Left lobe of liver (tissue), 2 donors: ENCODE measurements at places on chromosomes 16 and 17.

DNA sequence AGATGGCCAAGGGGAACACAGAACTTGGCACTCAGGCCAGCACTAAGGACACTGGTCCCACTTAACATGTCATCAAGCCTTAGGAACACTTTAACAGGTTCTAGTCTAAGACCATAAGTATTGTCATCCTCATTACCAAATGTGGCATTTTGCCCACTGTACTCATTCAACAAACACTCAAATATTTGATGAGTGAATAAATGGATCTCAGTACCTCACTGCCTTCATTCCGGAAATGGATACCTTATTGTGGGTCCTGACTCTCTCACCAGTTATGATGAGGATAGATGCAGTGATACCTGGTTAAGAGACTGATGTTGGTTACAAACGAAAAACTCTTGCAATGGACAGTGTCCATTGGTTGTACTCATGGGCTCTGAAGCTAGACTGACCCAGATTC is 455.2 kb upstream of the DYNLRB2 start:
- DNase-seq: no peak

- DNase-seq: peak; percentile 50
These were observed 45.0 kb upstream of the NACA2 start for GRCh38 chr17:61635913-61636432.

GRCh38 chr17:2416010-2416734 is 15.3 kb upstream of the MNT start:
- DNase-seq: peak; percentile 85

GRCh38 chr16:30069611-30070462 is 4.3 kb downstream of the ALDOA start:
- DNase-seq: no peak

DNA sequence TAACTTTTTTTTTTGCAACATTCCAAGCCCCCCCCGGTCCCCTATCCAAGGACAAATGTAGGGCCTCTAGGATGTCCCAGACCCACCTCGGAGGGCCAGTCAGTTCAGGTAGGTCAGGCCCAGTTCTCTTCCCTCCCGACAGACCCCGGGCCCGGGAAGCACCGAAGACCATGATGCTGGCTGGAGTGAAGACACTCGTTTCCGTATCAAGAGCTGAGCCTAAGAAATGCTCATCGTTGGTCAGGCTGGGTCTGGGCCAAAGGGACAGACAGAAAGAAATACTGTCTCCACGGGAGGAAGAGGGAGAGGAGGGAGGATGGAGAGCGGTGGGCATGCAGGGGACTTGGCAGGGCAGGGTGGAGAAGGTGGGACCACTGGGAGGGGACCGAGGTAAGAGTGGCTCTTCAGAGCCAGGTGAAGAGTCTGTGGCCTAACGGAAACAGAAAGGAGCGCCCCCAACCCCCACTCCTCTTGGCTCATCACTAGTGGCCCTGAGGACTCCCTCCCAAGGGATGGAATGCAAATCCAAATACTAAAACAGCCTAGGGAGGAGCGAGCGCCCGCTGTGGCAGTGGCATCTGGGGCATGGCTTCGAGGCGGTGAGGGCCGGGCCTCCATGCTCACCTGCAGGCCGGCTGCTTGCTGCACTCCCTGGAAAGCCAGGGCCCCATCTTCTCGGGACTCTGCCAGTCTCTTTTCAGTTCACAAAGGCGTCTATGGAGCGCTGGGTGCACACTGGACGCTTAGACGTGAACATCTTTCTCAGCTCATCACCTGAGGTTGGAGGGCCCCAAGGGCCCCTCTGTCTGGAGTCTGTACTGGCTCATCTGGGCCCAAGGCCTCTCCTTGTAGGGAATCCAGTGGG is 1.7 kb upstream of the ROGDI start:
- no peak for DNase-seq

DNA sequence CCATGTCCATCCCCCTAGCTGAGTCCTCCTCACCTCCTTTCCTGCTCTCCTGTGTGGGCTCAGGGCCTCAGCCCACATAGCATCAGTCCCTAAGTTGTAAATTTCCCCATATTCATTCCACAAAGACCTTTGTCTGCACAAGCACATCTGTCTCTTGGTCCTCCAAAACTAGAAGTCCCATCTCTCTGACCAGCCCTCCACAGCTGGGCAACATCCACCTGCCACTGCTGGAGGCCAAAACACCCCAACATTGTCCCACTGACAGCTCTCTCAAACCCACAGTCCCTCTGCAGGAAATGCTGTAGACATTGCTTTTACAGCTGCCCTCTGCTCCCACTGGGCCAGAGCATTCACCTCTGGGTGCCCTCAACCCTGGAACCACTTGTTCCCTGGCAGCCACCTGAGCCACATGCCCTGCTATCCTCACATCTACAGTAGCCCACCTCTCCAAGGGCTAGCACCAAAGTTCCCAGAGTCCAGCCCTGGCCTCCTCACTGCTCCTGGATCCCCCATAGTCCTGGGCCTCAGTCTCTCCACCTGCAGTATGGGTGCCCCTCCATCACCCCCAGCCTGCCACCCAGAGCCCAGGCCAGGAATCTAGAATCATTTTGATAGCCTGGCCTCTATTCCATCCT is 1722.7 kb downstream of the TP53TG3F start:
- no peak for DNase-seq

GRCh38 chr16:4067262-4068001 is 48.8 kb downstream of the ADCY9 start:
- DNase-seq: no peak

DNA sequence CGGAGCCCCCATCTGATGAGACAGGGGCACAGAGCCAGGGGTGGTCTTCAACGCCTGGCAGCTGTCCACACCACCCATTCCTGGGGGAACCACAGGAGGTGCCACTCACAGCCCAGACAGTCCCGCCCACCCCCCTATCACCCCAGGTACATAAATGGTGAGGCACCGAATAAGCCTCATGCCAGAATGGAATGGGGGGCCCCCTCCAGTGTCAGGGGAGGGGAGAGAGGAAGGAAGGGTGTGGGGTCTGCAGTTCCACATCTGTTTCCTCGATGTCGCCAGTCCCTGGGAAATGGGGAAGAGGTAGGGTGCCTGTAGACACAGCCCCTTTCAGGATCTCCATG is 1.7 kb downstream of the TMC6 start:
- DNase-seq: no peak

DNA sequence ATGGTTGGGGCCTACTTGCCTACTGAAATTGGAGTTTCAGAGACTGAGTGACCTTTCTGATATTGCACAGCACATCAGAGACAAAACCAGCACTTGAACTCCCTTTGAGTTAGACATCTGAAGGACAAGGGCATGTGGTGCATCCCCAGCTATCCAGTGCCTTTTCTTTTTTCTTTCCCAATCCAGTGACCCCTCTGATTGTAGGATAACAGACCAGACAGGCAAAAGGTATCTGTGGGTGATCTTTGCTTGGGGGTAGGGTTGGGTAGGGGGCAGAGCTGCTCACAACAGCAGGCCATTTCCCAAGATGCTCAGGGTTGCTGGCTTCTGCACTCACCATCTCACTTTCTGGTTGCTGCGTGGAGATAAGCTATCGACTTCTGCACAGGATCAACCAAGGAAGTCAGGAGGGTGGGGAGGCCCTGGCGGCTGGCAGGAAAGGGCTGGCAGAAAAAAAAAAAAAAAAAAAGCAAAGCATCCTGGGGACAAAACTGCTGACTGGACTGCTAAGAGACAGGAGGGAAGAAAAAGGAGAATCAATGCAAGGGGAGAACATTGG is 42.2 kb downstream of the HOXB1 start:
- DNase-seq: no peak

DNA sequence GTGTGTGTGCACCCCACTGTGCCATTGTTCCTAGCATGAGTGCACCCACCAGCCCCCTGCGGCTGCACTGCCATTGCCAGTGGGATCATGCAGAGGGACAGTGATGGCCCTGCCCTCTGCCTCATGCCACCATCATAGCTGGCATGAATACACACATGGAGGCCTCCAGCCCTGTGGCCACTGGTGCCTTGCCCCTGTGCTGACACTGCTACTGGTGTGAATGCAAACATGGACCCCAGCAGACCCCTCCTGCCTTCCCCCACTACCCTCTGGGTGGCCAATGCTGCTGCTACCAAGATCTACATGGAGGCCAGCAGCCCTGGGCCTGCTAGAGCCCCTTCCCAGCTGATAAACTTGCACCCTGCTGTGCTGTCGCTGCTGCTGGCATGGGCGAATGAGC is 995.5 kb upstream of the GOT2 start:
- DNase-seq: no peak

DNA sequence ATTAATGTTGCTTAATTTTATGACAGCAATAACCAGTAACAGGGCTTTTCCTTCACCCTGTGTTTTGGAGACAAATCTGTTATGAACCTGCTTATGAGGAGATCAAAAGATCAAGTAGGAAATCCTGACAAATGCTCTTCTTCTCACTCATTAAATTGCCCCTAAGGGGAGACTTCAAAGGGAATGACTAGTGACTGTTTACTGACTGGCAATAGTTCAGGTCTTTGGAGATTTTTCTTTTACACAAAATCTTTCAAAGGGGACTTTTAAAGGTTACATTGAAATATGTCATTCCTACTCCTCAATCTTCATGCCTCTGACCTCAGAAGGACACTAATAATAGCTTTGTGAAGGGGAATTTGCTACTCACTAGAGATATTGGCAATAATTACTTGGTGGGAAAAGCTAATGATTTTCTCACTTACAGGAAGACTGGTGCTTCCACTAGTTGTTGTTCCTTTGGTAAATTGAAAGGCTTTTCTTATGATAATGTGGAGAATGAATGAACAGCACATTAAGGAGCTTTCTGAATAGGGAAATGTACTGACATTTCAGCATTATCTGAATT is 292.9 kb upstream of the CA10 start:
- no peak for DNase-seq

DNA sequence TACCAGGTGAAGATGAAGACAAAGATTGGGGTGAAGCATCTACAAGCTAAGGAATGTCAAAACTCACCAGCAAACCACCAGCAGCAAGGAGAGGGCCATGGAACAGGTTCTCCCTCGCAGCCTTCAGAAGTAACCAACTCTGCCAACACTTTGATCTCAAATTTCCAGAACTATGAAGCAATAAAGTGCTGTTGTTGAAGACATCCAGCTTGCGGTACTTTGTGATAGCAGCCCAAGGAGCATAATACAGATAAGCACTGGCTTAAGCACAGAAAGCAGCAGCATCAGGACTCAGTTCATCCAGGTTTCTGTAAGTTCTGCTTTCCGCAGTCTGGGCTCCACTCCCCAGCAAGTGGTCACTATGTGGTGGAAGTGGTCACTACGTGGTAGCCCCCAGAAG is 16.0 kb upstream of the CDRT4 start:
- no peak for DNase-seq

DNA sequence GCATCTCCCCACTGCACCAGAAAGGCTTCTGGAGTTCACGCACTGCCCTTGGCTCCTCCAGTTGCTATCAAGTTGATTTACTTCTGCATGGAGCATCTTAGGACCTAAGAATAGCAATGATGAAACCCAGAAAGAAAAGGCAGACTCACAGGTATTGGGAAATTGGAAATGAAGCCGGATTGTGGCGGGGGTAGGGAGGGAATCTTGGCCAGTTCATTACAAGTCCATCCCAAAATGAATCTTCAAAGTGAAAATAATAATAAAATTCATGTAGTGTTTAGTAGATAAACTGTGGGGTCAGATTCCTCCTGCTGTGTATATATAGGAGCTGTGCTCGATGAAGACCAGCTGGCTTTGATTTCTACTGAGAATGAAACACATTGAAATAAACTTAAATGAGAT is 33.7 kb downstream of the TEKT3 start:
- no peak for DNase-seq

- peak; percentile 66 for DNase-seq
These were observed 43.4 kb downstream of the HNF1B start for GRCh38 chr17:37701496-37701898.

- DNase-seq: peak; percentile 43
These were observed 197.7 kb upstream of the GSE1 start for GRCh38 chr16:85415196-85416090.

- no peak for DNase-seq
These were observed 11.2 kb upstream of the CEP20 start for GRCh38 chr16:15899538-15900100.

GRCh38 chr16:78286065-78286464 is 186.6 kb downstream of the WWOX start:
- DNase-seq: no peak

GRCh38 chr16:31572821-31573220 is 45.1 kb downstream of the AHSP start:
- no peak for DNase-seq

GRCh38 chr16:84484579-84485254 is 19.7 kb downstream of the MEAK7 start:
- DNase-seq: peak; percentile 71

DNA sequence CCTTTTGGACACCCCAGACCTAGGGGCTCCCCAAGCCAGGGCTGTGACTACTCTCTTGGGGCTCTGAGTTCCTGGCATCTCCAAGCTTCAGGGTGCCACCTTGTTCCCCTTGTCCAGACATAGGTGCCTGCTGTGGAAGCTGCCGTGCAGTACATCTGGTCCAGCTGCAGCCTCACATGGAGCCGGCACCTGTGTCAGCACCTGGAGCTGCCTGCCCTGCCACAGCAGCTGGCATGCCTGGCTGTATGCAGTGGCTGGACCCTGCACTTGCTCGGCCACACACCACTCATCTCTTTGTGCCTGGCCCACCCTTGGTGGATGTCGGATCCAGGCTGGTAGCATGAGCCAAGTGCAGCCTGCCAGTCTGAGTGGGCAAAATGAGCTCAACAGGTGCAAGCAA is 775.8 kb downstream of the CDH11 start:
- DNase-seq: no peak

- DNase-seq: no peak
These were observed 1.8 kb upstream of the NOTUM start for GRCh38 chr17:81962499-81963441.

- no peak for DNase-seq
These were observed 44.9 kb upstream of the ETV4 start for GRCh38 chr17:43591001-43591400.

GRCh38 chr17:43543771-43544575 is 2.2 kb downstream of the ETV4 start:
- no peak for DNase-seq
